Caco-2 (cell line): ENCODE measurements at places on chromosomes 16 and 17. TPM values are rescaled to one million over a fixed set of nuclear protein-coding genes. Genes with fewer than 3 reads are reported as not detected.
A peak's percentile ranks its signal among the peaks of the same experiment; 100 is the strongest.

CLEC18C gene
- total RNA-seq = 0.50 TPM in 1 of 2 replicates, not detected in the other

FMNL1 gene
- total RNA-seq = 2.8 and 3.0 TPM in 2 replicates

HP gene
- 0.61 and 1.3 TPM in 2 replicates for total RNA-seq

CNP gene
- 90.1 and 94.5 TPM in 2 replicates for total RNA-seq

MYH10 gene
- total RNA-seq = 64.3 and 74.0 TPM in 2 replicates

AOC3 gene
- 0.49 and 0.93 TPM in 2 replicates for total RNA-seq

DNA sequence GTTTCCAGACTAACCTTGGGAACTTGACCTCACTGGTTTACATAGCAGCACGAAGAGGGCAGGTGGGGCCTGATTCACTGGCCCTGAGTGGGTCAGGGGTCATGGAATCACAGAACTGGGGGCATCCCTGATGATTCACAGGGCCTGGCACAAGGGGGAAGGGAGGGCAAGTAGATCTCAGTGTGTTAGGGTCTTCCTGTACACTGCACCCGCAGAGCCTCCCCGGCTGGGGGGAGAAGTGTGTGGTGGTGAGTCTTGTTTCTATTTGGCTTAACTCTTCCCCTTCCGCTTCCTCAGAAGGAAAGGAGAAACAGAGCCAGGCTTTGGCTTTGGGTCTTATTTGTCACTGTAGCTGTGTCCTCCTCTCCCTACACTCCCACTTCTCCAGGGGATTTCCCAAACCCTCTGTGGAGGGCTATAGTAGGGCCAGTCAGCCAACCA is 3.7 kb downstream of the STARD3 start:
- no peaks in the 10 kb centered on the region for H3K36me3 ChIP-seq
- DNase-seq = no peak
- peaks cover 5% of the 10 kb centered on the region for H3K4me1 ChIP-seq
- no peak overlapping the region for H3K4me3 ChIP-seq
- H3K27me3 ChIP-seq = no peaks in the 10 kb centered on the region
- H3K27ac ChIP-seq = no peak overlapping the region

DNA sequence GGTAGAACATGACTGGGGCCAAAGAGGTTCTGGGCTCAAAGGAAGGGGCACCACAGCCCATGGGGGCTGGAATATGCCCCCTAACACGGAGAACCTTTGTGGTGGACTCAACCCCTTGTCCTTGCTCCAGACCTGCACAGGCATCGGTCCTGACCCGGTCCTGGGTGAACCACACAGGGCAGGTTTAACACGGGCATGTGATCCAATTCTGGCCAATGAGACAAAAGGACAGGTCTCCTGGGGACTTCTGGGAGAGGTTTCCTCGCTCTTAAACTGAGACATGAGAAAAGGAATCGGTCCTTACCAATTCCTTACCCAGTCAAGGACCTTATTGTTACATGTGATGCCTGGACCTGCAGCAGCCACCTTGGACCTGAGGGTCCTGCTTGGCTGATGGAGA is 3.7 kb downstream of the DOC2B start:
- no peak overlapping the region for H3K4me3 ChIP-seq
- DNase-seq = no peak
- no peaks in the 10 kb centered on the region for H3K36me3 ChIP-seq
- H3K27me3 ChIP-seq = peaks cover 1% of the 10 kb centered on the region
- H3K27ac ChIP-seq = no peak overlapping the region
- H3K4me1 ChIP-seq = peaks cover 4% of the 10 kb centered on the region; the same call in 1 of the 2 replicates

- H3K27ac ChIP-seq = no peak overlapping the region
- no peak for DNase-seq
- no peaks in the 10 kb centered on the region for H3K36me3 ChIP-seq
- H3K27me3 ChIP-seq = no peaks in the 10 kb centered on the region
These were observed 30.1 kb downstream of the CHP2 start for GRCh38 chr16:23784811-23785447.

GRCh38 chr17:59289981-59290301 is 41.5 kb upstream of the YPEL2 start:
- H3K36me3 ChIP-seq = no peaks in the 10 kb centered on the region
- peaks cover 19% of the 10 kb centered on the region for H3K4me1 ChIP-seq
- DNase-seq = peak; percentile 80
- H3K27me3 ChIP-seq = no peaks in the 10 kb centered on the region

GRCh38 chr16:77684181-77684526 is 38.2 kb upstream of the NUDT7 start:
- H3K27me3 ChIP-seq = no peaks in the 10 kb centered on the region; the same call in 1 of the 2 replicates
- H3K4me1 ChIP-seq = no peaks in the 10 kb centered on the region
- no peak overlapping the region for H3K4me3 ChIP-seq

GRCh38 chr16:11566398-11566797 is 20.3 kb downstream of the LITAF start:
- H3K4me1 ChIP-seq = no peaks in the 10 kb centered on the region
- no peak for DNase-seq
- no peaks in the 10 kb centered on the region for H3K27me3 ChIP-seq
- H3K4me3 ChIP-seq = no peak overlapping the region

DNA sequence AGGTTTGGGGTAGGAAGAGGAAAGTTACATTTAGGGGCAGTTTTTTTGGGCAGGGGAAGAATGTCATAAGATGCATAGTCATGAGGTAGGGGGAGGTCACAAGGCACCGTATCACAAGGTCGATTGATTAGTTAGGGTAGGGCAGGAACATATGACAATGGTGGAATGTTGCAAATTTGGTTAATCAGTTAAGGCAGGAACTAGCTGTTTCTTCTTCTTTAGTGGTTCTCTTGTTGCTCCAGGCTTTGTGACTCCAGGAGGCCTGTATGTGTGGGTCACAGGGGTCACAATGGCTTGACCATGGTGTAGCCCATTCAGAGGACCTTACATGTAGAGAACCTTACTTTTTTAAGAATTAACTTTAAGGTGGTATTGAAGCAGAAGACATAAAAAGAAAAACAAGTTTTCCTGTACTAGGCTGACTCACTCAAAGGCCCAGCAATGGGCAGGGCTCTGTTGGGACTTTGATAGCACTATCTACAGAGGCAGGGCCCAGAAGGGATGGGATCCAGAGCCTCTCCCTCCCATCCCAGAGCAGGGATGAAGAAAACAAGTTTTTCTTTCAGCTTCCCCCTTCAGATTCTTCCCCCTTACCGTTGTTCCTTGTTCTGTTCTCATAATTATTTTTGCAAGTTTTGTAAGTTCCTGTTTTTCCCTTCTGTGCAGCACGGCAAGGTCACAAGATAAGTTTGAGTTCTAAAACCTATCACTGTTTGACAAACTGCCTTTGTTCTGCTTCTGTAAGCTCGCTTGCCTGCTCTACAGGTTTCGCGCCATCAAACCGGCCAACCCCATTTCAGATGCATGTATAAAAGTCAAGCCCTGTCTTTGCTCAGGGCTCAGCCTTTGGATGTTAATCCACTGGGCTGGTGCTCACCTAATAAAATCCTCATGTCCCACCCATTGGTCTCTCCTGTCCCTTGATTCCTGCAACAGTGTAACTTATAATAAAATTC is 45.8 kb upstream of the ATF7IP2 start:
- no peaks in the 10 kb centered on the region for H3K27me3 ChIP-seq
- no peak for DNase-seq
- no peaks in the 10 kb centered on the region for H3K4me1 ChIP-seq

- no peak for DNase-seq
- H3K4me3 ChIP-seq = no peak overlapping the region
- no peaks in the 10 kb centered on the region for H3K36me3 ChIP-seq
- H3K4me1 ChIP-seq = no peaks in the 10 kb centered on the region
- H3K27me3 ChIP-seq = no peaks in the 10 kb centered on the region
These were observed 16.9 kb upstream of the TNFRSF13B start for GRCh38 chr17:16988749-16989229.

- H3K4me1 ChIP-seq = peaks cover 49% of the 10 kb centered on the region
- H3K36me3 ChIP-seq = no peaks in the 10 kb centered on the region; the same call in 1 of the 2 replicates
- peak within 1 kb of the TSS; percentile 98 for H3K27ac ChIP-seq
- DNase-seq = peak; percentile 74
- peak within 1 kb of the TSS; percentile 98 for H3K4me3 ChIP-seq
These were observed at the start of gene SREBF1 for GRCh38 chr17:17836818-17837379. TSS of gene SREBF1 (minus strand) at chr17:17836986. CDS start at chr17:17836817, 169 bp downstream.

GRCh38 chr17:74192950-74193781 is 10.3 kb upstream of the RPL38 start:
- no peaks in the 10 kb centered on the region for H3K36me3 ChIP-seq
- peak overlapping the region; percentile 24 for H3K27ac ChIP-seq
- H3K4me3 ChIP-seq = no peak overlapping the region
- peaks cover 16% of the 10 kb centered on the region for H3K4me1 ChIP-seq
- peak; percentile 59 for DNase-seq

GRCh38 chr17:63440127-63440769 is 5.9 kb downstream of the CYB561 start:
- peaks cover 4% of the 10 kb centered on the region; the same call in 1 of the 2 replicates for H3K4me1 ChIP-seq
- no peak overlapping the region for H3K4me3 ChIP-seq
- peak overlapping the region; percentile 33 for H3K27ac ChIP-seq
- H3K27me3 ChIP-seq = no peaks in the 10 kb centered on the region
- DNase-seq = no peak

- no peaks in the 10 kb centered on the region for H3K36me3 ChIP-seq
- H3K4me1 ChIP-seq = no peaks in the 10 kb centered on the region
- H3K4me3 ChIP-seq = no peak overlapping the region
- H3K27me3 ChIP-seq = no peaks in the 10 kb centered on the region
- H3K27ac ChIP-seq = no peak overlapping the region
- DNase-seq = no peak
These were observed 47.5 kb downstream of the BAIAP2 start for GRCh38 chr17:81082177-81083073.

- H3K36me3 ChIP-seq = no peaks in the 10 kb centered on the region
- no peak for DNase-seq
- no peak overlapping the region for H3K27ac ChIP-seq
- H3K27me3 ChIP-seq = no peaks in the 10 kb centered on the region
These were observed 90.0 kb upstream of the GPRC5B start for GRCh38 chr16:19974607-19975006.

- no peaks in the 10 kb centered on the region for H3K27me3 ChIP-seq
- H3K27ac ChIP-seq = no peak overlapping the region
- no peak for DNase-seq
- 0 out of 2 replicates have a peak, but pooled peaks cover 4% of the 10 kb centered on the region for H3K36me3 ChIP-seq
- peaks cover 21% of the 10 kb centered on the region for H3K4me1 ChIP-seq
These were observed 6.0 kb downstream of the NKIRAS2 start for GRCh38 chr17:42025936-42026335.

DNA sequence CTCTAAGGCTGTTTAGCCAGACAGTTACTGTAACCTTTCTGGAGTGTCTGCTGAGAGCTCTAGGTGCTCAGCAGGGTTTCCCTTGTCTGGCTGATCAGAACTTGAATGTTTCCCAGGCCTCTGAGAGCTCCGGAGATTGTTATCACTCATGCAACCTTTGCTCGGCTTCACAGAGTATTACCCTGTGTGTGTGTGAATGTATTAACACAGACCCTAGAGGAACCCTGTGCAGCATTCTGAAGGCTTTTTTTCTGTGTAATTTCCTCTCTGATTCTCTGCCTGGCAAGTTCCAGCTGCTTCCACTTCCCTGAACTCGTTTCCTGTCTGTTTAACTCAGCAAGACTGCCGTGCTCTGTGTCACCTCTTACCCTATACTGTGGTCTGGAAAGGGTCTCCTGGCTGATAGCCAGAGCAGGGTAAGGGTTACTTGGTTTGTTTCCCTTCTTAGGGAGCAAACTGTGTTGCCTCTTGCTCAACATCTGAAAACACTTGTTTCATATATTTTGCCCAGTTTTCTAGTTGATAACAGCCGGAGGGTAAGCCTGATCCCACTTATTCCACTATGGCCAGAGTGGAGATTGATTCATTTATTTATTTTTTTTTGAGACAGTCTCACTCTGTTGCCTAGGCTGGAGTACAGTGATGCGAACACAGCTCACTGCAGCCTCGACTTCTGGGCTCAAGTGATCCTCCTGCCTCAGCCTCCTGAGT is 21.7 kb downstream of the PRMT7 start:
- peak; percentile 71 for DNase-seq
- H3K4me3 ChIP-seq = no peak overlapping the region
- H3K27ac ChIP-seq = peak overlapping the region; percentile 92

DNA sequence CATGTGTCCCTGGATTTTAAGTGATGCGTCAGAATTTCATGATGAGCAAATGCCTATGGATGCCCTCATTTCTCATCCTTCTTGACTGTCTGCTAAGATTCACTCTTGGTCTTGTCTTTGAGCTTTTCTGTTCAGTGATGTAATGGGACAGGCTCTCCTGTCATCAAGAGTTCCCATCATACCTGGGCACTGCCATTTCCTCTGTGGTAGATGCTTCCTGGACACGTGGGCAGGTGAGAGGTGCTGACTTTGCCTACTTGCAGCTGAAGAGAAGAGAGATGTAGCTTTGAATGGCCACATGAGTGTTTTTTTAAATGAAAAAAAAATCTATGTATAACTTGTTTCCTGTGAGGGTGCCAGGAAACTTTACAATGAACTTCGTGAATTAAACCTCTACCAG is 557.7 kb downstream of the MAF start:
- H3K27me3 ChIP-seq = no peaks in the 10 kb centered on the region
- no peak overlapping the region for H3K4me3 ChIP-seq
- no peak for DNase-seq

GRCh38 chr17:64579917-64580316 is 73.1 kb downstream of the CEP95 start:
- no peaks in the 10 kb centered on the region; the same call in 1 of the 2 replicates for H3K36me3 ChIP-seq
- H3K4me1 ChIP-seq = no peaks in the 10 kb centered on the region
- no peak overlapping the region for H3K4me3 ChIP-seq
- H3K27me3 ChIP-seq = no peaks in the 10 kb centered on the region
- H3K27ac ChIP-seq = no peak overlapping the region

DNA sequence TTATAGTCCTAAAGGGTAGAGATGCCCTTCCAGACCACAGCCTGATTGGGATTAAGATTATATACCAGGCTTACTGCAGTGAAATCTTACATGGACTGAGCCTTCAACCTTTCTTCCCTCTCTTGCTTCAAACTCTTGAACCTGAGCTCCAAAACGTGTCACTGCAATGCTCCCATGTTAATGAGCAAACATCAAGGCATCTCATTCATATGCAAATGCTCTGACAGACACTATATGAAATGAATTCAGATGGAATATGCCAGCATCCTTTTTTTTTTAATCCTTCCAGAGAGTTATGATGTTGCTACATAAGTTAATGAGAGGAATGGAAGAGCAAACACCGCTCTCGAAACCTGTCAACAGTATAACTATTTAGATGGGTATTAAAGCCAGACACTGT is 611.9 kb upstream of the CDH11 start:
- H3K27ac ChIP-seq = no peak overlapping the region
- no peaks in the 10 kb centered on the region for H3K36me3 ChIP-seq
- H3K4me3 ChIP-seq = no peak overlapping the region
- DNase-seq = no peak
- no peaks in the 10 kb centered on the region for H3K4me1 ChIP-seq
- H3K27me3 ChIP-seq = no peaks in the 10 kb centered on the region

DNA sequence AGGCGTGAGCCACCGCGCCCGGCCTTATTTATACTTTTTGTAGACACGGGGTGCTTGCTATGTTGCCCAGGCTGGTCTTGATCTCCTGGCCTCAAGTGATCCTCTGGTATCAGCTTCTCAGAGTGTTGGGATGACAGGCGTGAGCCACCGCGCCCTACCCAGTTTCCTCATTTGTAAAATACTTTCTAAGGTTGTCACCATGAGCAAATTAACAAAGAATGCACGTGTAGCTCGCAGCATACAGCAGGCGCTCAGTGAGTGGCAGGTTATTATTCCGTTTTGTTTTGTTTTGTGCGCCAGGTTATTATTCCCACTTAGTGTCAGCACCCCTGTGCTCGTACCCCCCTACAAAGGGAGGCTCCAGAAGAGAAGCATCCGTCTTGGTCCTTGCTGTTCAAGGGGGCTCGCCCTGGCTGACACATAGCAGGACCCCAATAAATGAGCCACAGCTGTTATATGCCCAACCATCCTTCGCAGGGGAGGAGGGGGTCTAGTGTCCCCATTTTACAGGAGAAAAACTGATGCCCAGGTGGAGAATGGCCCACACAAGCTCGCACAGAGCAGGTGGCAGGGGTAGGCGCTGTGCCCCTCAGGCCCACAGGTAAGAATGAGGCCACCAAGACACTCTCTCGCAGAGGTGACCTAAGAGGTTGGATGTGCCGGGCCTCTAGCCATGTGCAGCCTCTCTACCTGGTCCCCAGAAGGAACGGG is 686 bp upstream of the MIEF2 start:
- H3K36me3 ChIP-seq = peaks cover 1% of the 10 kb centered on the region; the same call in 1 of the 2 replicates
- H3K4me3 ChIP-seq = peak overlapping the region; percentile 87
